ENCODE measurements at places on chromosomes 1 and 21. TPM values are rescaled to one million over a fixed set of nuclear protein-coding genes. Genes with fewer than 3 reads are reported as not detected.

GRCh38 chr1:183812686-183813569 is 8.0 kb downstream of the RGL1 start:
- peak; percentile 66 for DNase-seq

DNA sequence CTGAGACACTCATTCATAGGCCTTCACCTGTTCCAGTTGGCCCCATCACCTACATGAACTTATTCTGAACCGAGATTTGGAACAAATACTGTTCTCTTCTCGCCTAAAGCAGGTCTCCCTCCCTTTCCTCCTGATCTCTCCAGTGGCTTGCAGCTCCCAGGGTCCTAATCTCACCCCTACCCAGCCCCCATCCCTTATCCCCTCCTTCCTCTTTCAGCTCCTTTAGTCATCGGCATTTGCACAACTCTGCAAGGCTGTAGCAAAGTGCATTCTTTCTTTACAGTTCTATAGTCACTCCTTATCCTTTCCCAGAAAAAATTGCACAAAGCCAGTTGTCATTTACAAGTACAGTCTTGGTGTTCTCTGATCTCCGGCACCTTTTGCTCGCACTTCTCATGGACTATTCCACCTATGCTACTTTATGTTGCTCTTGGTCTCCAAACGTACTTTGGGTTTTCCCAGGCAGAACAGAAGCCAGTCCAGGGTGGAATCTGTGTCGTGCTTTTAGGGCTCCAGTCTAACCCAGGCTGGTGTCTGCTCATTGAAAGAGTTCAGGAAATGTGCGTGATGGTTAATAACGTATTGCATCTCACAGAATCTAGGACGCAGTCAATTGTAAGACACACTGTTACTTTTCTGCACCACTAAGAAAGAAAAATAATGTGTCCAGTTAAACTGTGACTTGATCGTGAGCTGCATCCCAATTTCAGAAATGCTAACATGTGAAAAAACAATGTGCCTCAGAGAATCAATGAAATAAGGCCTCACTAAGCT is 965 bp downstream of the ABCA4 start:
- DNase-seq = no peak

Gene CASZ1
- 3.5 TPM for total RNA-seq

Gene QSOX1
- 184 TPM for total RNA-seq

GRCh38 chr1:116940814-116941599 is 31.3 kb downstream of the PTGFRN start:
- no peak for DNase-seq

All from astrocyte (in vitro differentiated cells and primary cell).